ENCODE measurements at places on chromosomes 2 and 18.

DNA sequence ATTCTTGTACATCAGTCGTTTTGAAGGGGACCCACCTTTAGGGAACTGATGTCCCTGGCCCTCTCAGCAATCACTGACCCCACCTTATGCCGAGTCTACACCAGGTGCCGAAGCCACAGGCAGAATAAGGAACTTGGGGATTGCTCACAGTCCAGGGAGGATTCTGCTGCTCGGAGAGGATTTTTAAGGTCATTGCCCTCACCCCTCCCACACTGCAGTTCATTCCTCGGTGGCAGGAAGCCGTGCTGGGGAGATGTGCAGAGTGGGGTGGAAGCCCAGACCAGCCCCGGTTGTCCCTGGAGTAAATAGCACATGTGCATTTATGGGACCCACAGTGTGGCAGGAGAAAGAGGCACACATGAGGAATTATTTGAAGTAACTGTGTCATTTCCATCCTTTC, 50.4 kb downstream of the PLB1 start:
- DNase-seq: no peak

DNA sequence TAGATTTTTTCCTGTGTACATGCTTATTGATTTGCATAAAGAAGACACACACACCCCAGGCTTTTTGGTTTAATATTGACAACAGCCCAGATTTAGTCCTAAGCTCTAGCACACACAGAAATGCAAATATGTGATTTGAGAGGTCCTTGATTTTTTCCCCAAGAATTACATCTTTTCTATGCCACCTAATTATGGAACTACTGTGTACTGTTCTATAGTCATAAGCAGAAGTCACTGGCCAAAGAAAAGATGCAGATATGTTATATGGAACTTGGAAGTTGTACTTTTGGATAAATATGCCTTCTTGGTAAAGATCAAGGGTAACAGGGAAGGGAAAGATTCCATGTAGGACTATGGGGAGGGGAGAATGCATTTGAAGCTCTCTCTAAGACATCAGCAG, 105.6 kb downstream of the SETBP1 start:
- no peak for DNase-seq

- peak; percentile 42 for DNase-seq
Observed at GRCh38 chr2:206480161-206480560, 36.8 kb downstream of the ADAM23 start.

GRCh38 chr2:96869822-96870625, at the start of gene SEMA4C:
Gene SEMA4C, minus strand, starts transcription at chr2:96870080. Its CDS starts 2,194 bp downstream, at chr2:96867886.
- peak; percentile 47 for DNase-seq

- no peak for DNase-seq
Observed at GRCh38 chr2:79100285-79100684, 12.5 kb upstream of the REG1B start.

- DNase-seq: peak; percentile 54
Observed at GRCh38 chr2:179344280-179344964, 79.8 kb upstream of the SESTD1 start.

DNA sequence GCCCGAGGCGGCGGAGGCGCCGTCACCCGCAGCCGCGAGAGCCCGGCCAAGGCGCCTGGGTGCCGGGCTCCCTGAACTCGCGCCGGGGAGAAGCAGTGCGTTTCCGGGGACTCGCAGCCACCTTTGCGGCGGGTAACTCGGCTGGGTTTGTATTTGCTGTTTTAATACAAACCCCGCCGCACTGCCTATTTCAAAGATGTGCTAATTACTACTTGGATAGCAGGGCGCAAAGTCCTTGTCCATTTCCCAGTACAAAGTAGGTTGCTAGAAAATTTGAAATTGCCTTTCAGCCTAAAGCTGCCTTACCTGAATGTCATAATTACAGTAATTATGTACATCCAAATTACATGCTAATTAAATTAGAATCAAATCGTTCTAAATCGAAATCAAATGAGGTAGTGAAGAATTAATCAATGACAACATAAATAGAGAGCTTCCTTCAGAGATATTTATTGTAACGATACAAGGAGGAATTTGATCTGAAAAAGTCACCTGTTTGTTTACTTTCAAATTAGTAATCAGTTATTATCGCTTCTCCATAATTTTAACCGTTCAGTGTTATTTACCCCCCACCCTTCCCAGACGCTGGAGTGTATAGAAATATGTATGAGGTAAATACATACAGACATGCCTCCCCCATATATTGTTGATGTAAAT, 8.1 kb downstream of the SP9 start:
- no peak for DNase-seq

DNA sequence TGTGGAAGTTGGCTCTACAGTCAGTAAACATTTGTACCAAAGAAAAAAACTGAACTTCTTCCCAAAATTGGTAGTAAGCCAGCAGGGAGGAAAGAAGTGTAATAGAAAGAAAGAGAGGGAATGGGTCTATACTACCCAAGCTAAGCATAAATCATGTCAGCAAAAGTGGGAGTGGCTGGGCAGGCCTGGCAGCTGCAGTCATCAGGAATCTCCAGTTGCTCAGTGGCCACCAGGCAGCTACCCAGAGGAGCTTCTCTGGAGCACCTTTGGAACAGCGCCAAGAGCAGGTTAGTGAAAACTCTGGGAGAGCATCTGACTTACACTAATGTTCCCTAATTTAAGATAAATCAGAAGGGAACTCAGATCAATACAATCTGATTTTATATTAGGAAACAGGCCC, 14.3 kb downstream of the FRZB start:
- DNase-seq: peak; percentile 22

DNA sequence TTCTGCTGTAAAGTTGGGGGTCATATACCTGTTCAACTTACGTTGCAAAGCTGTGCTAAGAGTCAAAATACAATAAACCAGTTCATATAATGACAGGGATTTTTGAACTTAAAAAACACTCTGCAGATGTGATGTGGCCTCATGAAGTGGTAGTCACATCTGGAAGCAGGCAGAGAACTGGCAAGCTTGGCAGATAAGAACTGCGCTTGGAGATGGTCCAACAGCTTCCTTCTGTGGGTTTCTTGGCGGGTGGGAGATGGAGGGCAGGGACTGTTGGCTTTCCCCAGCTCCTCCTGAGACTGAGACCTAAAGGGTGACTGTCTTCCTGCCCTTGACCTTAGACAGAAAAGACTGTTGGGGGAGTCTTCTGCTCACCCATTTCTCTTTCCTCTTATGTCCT, 140.4 kb downstream of the CTIF start:
- no peak for DNase-seq

DNA sequence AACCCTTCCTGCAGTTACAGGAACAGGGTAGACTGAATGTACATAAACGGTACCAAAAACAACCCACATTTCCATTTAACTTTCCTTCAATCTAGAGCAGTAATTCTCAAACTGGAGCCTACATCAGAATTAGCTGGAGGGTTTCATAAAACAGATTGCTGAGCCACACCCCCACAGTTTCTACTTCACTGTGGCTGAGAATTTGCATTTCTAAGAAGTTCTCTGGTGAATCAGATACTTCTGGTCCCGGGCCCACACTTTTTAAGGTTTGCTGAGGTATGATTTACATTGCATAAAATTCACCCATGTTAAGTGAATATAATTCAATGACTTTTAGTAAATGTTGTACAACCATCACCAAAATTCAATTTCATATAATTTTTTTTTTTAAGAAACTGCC, 113.7 kb downstream of the SRBD1 start:
- DNase-seq: no peak

GRCh38 chr2:39872748-39873147, 93.7 kb upstream of the THUMPD2 start:
- no peak for DNase-seq

GRCh38 chr18:24683925-24684324, 223.5 kb downstream of the HRH4 start:
- DNase-seq: no peak

- DNase-seq: no peak
Observed at GRCh38 chr2:63131196-63131595, 80.6 kb downstream of the OTX1 start.

- DNase-seq: no peak
Observed at GRCh38 chr2:139645617-139646016, 865.4 kb upstream of the NXPH2 start.

- DNase-seq: no peak
Observed at GRCh38 chr2:54540194-54540593, 84.1 kb downstream of the SPTBN1 start.

DNA sequence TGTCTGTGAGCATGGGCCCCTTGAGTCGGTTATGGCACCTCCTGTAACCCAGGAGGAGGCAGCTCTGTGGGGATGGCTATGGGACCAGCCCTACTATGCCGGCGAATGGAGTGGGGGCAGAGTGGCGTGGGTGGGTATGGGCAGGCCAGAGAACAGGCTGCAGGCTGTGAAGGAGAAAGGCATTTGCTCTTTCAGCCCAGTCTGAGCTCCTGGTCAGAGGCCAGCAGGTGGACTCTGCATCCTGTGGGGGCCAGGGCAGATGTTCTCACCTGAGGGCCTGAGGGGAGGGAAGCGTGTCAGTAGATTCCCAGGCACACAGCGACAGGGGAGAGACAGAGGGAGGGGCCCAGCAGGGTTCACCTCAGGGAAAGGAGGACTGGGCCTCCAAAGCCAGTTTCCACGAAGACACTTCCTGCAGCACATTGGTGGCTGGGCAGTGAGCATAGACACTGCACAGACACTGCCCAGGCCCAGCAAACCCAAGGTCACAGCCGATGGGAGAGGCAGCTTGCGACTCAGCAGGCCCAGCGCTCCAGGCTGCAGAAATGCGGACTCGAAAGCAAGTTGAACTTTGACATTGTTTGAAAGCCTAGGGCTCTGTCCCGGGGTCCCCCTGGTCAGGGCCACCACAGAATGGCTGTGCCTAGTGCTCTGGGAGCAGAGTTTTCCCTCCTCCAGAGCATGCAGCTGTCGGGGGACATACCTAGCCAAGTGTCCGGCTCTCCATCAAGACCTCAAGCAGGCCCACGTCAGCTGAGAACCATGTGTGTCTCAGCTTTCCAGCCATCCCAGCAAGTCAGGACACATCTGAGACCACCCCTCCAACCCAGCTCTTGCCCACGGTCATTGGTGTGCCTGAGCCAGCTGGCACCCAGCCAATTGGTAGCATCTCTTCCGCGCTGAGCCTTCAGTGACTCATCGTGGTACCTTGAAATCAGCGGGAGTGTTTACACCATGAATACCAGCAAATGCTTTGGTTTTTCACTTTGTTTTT, 53.8 kb downstream of the TGOLN2 start:
- DNase-seq: peak; percentile 77

DNA sequence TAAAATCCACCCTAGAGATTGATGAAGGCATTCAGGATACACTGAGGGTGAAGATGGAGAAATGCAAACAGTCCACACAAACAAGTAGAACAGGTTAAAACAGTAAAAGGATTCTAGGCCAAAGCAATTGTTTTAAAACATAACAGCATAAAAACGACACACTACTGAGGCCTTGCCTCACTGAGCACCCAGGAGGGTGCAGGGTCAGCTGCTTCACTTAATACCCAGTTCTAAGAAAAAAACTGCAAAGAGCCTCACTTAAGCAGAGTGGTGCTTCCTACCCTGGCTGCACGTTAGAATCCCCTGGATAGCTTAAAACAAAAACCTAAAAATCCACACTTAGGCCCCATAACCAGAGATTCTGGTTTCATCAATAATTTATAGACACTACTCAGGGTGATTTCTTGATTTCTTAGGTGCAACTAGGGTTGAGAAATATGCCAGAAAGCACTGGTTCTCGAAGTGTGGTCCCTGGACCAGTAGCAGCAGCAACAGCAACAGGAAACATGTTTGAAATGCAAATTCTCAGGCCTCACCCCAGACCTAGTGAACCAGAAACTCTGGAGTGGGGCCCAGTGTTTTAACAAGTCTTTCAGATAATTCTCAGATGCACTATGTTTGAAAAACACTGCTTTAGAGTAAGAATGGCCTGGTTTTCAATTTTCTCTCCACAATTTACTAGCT, 279.1 kb downstream of the ZEB2 start:
- no peak for DNase-seq

DNA sequence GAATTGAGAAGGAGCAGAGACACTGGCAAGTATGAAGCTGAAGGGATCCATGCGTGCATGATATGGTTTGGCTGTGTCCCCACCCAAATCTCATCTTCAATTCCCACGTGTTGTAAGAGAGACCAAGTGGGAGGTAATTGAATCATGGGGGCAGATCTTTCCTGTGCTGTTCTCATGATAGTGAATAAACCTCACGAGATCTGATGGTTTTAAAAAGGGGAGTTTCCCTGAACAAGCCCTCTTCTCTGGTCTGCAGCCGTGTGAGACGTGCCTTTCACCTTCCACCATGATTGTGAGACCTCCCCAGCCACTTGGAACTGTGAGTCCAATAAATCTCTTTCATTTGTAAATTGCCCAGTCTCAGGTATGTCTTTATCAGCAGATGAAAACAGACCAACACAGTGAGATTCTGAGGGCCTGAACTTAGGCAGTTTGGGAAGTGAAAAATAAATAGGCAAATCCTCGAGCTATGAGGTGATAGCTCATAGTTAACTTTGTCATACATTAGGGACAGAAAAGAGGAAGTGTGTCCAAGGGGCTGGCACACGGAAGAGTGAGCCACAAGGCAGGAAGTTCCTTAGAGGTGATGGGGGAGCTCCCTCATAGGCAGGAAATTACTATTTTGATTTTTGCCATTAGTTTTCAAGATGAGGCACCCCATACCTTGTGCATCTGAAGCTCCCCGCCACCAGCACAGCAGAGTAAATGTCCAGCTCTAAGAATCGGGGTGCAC, 658.8 kb upstream of the ID2 start:
- no peak for DNase-seq

- no peak for DNase-seq
Observed at GRCh38 chr2:207534417-207534816, 4.7 kb downstream of the CREB1 start.

DNA sequence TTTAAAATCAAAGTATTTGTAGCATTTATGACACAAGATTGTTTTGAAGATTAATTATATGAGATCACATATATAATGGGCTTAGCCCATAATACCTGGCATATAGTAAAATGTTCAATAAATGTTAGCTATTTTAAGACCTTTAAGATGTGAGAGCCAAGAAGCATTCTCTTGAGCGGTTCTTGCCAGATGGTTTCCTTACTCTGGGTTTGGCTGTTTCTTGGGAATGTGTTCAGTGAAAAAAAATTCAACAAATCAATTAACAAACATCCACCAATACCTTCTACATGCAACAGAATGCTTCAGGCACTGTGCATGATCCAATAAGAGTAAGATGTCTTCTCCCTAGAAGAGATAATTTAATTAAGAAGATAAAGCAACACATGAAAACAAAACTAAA, 230.4 kb downstream of the CMPK2 start:
- DNase-seq: no peak

Data from fibroblast of skin of back (primary cell).